ENCODE measurements at places on chromosomes 2 and 18.
A peak's percentile ranks its signal among the peaks of the same experiment; 100 is the strongest.

- peak; percentile 15 for DNase-seq
Measured at GRCh38 chr18:47150824-47151366, 595 bp upstream of the HDHD2 start.

DNA sequence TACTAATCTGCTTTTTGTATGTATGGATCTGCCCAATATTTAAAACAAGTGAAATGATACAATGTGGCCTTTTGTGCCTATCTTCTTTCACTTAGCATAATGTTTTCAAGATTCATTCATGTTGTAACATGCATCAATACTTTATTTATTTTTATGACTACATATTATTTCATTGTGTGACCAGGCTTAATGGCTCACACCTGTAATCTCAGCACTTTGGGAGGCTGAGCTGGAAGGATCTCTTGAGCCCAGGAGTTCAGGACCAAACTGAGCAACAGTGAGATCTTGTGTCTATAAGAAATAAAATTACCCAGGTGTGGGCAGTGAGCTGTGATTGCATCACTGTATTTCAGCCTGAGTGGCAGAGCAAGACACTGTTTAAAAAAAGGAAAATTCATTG lies 33.2 kb downstream of the SPOPL start:
- DNase-seq: no peak

DNA sequence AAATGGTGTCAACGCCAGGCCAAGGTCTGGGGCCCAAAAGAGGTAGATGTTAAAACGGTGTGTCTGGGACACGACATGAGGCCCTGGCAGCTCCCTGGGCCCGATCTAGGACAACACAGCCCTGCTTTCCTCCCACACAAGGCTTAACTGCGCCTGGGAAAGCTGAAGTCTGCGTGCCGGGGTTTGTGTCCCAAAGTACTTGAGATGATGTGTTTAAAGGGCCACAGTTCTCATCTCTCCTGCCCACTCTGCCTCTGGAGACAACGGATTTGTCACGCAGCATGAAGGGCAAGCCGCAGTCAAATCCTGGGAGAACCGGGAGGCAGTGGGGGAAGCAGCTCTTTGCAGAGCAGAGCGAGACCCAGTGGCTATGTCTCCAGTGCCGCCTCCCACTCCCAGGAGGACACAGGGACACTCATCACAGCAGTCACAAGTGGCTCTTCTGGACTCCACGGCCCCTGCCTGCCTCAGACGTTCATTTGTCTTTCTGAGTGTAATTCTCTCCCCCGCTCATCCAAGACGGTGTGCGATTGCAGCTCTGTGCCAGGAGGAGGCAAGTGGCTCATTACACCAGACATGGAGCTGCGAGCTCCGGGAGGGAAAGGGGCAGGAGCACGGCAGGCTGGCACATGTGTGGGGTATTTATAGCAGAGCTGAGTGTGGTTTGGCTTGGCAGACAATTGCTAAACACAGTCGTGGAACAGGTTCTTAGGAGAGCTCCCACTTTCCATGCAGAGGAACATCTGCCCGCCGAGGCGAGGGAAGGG lies 57.7 kb upstream of the SEMA4C start:
- DNase-seq: no peak

DNA sequence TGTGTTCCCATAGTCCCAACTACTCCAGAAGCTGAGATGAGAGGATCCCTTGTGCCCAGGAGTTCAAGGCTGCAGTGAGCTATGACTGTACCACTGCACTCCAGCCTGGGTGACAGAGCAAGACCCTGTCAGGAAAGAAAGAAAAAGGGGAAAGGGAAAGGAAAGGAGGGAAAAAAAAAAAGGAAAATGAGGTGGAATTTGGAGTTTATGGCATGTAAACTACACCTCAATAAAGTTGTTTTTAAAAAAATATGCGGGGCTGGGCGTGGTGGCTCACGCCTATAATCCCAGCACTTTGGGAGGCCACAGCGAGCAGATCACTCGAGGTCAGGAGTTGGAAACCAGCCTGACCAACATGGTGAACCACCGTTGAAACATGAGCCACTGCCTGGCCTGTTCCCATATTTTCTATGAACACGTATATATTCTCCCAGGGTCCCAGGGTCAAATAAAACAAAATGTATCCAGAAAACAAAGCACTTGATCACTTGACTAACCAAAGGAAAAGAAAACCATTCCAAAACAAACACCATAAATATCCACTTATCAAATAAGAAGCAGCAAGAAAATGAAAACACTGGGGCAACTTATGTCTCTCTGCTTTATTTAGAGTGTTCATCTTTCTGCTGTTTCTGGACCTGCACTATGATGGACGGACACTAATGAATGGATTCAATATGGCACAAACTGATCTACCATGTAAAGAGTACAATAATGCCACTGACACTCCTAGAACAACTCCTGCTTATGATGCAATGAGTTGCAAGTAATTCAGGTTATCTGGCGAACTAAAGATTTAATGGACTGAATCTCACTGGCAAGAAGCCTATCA lies 56.8 kb downstream of the ASXL2 start:
- DNase-seq: no peak

All from inflammatory macrophage treated with lipopolysaccharide for 1 hour (primary cell).